ENCODE measurements at places on chromosomes 3 and 15.
A peak's percentile ranks its signal among the peaks of the same experiment; 100 is the strongest.

DNA sequence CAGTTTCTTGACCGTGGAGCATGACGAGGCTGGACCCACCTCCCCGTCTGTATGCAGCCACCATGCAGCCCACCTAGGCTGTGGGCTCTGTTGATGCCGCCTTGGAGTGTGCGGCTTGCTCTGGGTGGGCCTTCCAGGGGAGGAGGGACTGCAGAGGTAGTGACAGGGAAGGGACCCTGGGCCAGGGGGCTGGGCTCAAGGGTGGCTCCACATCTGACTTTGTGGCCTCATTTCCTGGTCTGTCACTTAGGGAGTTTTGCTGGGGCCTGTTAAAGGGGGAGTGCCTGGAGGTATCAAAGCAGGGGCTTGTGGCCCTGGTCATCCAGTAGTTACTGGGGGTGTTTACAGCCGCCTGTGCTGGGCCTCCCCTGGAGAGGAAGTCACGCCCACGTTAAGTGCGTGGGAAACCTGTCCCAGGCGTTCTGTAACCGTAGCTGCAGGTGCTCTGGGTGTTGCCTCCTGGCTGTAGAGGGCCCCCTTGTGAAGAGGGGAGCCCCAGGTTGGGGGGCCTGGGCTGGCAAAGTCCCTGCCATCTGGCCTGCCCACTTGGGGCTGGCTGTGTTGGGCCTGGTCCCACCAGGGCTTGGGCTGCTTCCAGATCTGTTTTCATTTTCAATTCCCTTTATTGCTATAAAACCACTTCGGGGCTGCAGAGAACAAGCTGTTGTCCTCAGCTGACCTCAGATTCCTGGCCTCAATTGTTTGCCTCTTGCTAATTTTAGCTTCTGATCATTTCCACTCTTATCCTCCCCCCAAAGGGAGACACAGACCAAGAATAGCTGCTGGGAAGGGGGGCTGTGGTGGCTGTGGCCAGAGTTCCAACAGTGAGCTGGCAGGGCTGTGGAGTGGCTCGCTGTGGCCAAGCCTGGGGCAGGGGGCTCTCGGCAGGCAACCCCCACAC is 26.5 kb downstream of the KLF13 start:
- DNase-seq, result peak; percentile 87

DNA sequence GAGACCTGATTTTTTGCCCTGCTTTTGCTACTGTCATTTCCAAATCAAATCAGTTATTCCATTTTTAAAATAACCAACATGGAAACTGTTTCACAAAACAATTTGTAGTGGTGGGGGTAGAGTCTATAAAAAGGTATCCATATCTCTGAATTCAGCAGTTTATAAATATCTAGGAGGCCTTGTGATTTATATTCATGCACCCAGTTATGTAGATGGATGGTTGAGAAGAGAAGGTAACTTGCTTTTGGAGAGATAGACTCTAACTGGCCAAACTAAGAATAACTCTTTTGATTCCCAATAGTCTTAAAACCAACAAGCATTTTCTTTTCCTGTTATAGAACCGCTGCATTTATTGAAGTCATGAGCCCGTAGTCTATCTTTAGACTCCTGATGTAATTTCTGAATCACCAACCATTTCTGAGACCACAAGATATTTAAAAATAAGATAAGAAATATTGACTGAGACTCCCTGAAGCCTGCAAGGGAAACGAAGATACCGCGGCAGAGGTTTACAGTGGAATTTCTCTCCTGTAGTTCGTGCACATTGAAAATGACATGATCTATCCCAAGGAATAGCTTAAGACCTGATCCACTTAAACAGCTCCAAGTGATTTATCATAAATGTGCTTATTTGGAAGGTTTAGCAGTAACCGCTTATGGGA is 68.5 kb downstream of the SAMMSON start:
- DNase-seq, result peak; percentile 78

GRCh38 chr15:48463366-48463880 is 132.2 kb downstream of the DUT start:
- DNase-seq, result no peak

DNA sequence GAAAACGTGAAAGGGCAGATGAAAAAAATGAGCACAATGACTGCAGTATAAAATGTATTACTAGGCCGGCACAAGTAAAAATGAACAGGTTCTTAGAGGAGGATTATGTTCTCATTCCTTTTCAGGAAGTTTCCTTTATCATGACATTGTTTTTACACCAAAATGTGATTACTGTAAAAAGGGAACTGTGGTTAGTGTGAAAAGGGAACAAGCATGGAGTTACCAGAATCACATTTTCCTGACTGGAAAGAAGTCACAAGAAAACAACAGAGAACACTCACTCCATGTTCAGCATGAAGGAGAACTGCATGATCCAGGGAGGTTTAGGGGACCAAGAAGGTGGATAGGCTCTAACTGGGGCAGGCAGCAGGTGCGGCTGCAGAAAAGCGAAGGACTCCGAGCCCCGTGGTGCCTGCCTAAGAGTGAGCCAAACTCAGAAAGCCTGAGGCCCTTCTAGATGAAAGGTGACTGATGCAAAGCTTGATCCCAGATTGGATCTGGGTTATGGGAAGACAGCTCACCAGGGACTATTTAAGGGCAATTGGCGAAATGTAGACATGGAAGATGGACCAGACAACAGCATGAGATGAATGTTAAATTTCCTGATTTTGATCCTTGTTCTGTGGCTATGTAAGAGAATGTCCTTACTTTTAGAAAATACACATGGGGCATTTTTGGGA is 77.3 kb downstream of the CCR1 start:
- DNase-seq, result no peak

GRCh38 chr15:82739086-82739485 is 29.4 kb upstream of the AP3B2 start:
- peak; percentile 41 for DNase-seq

DNA sequence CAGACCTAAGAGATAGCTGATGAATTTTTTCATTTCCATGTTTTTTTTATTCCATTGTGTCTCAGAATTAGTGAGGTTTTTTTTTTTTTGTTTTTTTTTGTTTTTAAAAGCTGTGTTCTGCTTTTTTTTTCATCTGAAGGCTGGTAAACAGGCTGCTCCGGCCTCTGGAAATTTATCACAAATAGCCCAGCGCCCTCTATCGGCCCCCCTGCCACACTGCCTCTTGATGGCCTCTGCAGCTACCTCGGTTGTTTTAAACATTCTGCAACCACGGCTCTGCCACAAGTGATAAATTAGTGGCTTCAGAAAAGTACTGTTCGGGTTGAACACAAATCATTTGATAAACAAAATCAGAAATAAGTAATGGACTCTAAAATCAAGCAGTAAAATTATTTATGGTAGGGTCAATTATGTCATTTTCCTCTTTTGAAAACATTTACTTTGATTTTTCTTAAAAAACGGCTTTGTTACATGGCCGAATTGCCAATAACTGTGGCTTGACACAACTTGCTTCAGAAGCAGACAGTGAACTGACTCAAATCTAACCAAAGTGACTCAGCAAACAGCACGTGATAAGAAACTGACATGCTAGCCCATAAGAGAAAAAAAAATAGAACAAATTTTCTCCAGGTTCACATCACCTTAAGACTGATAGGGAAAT is 87.8 kb downstream of the RSL24D1 start:
- DNase-seq, result peak; percentile 64

GRCh38 chr3:189398656-189399055 is 226.9 kb downstream of the TPRG1 start:
- DNase-seq, result no peak

DNA sequence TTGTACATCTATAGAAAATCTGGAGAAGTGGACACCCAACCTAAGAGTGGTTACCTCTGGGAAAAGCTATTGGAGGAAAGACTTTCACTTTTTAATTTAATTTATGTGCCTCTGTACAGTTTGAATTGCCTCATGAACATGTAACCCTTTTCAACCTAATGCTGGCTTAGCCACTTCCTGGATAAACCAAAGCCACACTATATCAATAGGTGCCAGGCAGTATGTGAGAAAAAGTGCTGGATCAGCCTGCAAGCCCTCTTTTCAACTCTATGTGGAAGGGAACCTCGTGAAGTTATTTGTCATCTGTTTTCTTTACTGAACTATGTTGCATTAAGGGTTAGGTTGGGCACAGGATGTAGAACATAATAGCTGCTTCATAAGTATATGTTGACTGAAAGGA is 9.3 kb upstream of the TOPAZ1 start:
- DNase-seq, result no peak

GRCh38 chr3:130256821-130257340 is 88.6 kb upstream of the COL6A5 start:
- no peak for DNase-seq

DNA sequence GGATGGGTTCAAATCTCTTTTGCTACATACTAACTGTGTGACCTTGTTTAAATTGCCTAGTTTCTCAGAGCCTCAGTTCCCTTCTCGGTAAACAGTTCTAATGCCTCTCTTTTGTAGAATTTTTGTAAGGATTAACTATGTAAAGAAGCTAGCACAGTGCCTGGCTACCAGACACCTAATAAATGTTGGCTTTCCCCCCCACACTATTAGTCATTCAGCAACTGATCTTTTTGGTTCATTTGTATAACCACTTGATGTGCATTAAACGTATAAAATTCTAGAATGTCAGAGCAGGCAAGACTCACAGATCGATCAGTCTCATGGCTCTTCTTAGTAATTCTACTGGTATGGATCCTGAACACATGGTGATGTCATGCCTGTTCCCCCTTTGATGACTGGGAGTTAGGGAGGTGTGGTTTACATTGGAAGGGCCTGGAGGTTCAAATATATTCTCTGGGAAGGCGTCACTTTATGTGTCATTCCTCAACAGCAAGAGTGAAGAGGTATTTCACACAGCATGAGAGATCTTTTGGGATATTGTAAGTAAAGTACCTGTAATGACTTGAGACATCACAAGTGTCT is 6.5 kb downstream of the TAGLN3 start:
- DNase-seq, result no peak

- DNase-seq, result no peak
Observed at GRCh38 chr3:195025056-195025883, 245.7 kb downstream of the XXYLT1 start.

DNA sequence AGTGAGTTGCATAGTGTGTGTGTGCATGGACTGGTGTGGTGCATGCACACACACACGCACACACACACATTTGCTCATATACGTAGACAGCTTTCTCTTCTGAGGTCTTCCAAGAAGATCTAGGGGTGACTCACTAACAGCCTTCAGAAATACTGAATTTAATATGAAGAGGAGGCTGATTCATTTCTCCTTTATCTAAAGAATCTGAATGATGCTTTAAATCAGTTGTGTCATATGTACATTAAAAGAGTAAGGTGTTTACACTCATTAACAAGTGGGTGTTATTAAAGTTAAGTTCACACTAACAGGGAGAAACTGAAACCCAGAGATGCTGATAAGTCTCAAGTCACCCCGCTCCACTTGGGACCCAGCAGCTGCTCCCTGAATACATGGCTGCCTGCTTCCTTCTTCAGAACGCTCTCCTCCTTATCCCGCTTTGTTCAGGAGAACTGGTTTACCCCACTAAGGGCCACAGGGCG is 22.0 kb downstream of the TMPRSS7 start:
- peak; percentile 82 for DNase-seq
